ENCODE measurements at places on chromosomes 1 and 21.

- no peak for DNase-seq
These were observed 2.0 kb upstream of the RCC2 start for GRCh38 chr1:17441265-17441992.

- no peak for DNase-seq
These were observed 18.2 kb upstream of the RC3H1 start for GRCh38 chr1:174040387-174040786.

DNA sequence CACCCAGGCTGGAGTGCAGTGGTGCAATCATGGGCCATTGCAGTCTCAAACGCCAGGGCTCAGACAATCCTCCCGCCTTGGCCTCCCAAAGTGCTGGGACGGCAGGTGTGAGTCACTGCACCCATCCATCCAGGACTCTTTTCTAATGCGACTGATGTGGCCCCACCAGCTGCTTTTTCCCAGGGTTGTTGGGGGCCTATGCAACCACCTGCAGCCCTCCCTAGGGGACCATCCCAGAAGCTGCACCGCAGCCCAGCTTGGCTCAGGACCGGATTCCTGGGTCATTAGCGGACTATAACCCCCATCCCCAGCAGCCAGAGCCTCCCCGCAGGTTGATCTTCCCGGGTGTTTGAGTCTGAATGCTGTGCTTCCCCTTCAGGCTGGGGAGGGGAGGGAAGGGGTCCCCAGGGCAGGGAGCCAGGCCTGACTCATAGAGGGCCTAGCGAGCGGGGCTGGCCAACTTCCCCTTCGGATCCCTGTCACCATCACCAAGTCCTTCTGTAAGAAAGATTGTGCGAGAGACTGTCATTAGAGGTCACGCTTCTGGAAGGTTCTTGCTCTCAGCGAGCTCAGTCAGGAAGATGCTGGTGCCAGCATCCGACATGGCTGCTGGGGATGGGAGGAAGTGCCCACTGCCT is 108.7 kb upstream of the ACTRT2 start:
- DNase-seq = no peak

DNA sequence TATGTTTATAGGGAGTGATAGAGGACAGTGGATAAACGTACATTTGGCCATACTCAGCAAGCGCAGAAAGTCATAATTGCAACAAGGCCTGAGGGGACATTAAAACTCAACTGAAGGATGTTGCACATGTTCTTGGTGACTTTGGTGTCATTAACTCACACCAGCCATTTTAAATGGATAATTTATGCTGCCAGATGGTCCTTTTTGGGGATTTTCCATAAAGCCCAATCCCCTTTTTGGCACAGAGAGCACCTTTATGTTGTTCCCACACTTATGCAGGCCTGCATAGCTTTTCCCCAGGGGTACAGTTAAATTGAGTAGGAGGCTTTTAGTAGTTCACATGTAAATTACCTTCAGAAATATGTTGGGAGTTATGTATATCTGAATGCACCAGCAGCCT is 279.6 kb downstream of the NFIA start:
- DNase-seq = no peak

DNA sequence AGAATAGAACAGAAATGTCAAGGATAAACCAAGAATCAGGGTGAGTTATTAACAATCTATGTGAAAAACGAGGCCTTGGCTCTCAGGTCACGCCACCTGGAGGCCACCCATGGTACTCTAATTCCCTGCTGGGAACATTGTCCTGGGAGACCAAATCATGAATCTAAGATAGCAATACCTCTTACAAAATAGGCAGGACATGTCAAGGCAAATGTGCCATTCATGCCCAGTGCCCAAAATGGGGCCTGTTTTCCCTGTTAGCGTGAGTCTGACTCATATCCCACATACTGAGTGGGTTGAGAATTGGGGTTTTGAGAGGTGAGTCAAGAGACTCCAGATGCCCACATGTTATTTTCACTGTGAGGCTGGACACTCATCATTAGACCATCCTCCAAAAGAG is 380.8 kb downstream of the HHIPL2 start:
- DNase-seq = no peak

DNA sequence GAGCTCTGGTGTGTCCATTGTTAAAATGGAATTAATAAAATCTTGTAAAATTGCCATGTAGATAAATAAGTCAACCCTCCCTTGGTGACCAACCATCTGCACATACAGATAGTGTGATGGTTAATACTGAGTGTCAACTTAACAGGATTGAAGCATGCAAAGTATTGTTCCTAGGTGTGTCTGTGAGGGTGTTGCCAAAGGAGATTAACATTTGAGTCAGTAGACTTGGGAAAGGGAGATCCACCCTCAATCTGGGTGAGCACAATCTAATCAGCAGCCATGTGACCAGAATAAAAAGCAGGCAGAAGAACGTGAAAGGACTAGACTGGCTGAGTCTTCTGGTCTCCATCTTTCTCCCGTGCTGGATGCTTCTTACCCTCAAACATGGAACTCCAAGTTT is 174.8 kb downstream of the LTN1 start:
- no peak for DNase-seq

DNA sequence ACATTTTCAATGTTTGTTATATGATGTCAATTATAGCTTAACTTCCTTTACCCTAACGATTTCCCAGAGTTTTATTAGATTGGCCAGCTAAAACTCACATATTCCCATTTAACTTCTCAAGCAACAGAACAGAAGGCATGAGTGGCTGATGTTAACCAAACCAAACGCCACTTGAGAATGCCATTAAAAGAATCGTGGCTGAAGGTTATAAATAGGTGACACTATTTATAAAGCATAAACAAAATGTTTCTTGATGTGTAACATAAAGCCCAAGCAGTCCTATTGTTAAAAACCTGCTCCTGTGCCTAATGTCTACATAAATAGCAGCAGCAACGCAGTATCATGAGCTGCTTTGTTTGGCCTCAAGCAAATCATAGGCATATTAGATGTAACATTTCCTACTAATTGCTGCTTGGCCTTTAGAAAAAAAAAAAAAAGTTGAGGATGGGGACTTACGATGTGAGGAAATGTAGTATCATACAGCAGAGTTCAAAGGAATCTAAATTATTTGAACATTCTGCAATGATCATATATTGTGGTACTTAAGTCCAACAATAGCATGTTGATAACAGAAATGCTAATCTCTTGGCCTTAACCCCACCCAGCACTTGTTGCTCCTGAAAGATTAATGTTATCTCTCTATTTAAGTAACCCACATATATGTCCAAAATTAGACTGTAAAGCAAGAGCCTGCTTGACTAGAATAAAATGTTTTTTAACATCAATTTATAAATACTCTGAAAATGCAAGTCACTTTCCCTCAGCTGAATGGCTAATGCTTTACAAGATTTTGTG is 106.0 kb downstream of the ESRRG start:
- DNase-seq = no peak

- no peak for DNase-seq
These were observed 217.6 kb upstream of the NFIA start for GRCh38 chr1:60864722-60865121.

GRCh38 chr1:85199667-85200462 is 951 bp downstream of the SYDE2 start:
- DNase-seq = no peak

DNA sequence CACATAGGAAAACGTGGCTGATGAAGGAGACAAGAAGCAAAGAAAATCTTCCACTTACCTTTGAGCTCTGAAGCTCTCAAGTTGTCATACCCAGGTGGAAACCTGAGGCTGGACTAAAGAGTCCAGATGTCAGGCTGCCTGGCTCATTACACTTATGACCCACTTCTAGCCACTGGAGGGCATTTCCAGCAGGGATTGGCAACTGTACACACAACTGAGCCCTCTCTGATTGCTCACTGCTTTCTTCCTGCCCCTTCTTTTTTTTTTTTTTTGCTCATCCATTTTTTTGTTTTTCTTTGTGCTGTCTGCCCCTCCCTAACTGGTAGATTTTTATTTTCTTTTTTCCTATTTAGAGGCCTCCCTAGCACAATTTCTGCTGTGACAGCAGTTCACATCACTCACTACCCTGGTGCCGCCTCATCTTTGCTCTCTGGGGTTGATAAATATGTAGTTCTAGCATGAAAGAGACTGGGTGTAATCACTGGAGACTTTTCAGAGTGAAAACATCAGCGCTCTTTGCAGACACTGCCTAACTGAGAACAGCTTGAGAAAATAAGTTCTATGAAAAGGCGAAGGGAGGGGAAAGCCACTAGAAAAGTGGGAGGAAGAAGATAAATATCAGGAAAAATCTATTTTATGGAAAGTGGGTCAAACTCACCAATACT is 334.5 kb downstream of the NUF2 start:
- no peak for DNase-seq

- no peak for DNase-seq
These were observed 35.9 kb downstream of the CNST start for GRCh38 chr1:246602194-246602593.

DNA sequence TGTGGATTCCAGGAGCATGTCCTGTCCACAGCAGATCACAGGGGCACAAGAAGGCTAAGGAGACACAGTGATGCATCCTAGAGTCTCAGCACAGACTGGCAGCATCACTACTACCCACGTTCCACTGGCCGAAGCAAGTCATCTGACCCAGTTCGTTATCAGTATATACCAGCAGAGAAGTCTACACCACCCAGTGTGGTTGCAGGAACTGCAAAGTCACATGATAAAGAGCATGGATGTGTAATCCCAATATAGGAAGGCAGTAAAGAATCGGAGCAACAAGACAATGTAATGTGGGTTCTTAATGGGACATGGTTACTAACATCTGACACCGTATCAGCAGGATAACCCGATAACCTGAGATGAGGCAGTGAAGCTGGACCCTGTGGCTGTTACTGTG is 246.6 kb downstream of the RRAGC start:
- DNase-seq = no peak

GRCh38 chr1:245877976-245878375 is 629.1 kb downstream of the SMYD3 start:
- no peak for DNase-seq

- no peak for DNase-seq
These were observed 16.7 kb downstream of the FMO3 start for GRCh38 chr1:171107262-171107940.

DNA sequence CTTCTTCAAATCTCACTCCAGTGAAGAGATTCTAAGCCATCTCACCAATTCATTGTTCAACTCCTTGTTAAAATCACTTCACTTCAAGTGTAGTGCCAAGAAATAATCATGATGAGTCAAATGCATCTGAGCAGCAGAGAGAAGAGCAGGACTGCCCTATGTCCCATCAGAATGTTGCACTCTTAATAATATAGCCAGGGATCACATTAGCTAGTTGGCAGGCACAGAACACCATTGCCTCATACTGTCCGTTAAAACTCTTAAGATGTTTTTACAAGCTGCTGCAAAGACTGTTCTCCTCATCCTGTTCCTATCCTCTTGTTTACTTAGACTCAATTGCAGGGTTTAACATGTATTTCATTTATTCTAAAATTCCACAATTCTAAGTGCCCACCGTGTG is 432.9 kb downstream of the PLPP3 start:
- DNase-seq = no peak

GRCh38 chr1:20164694-20165202 is 21.1 kb upstream of the UBXN10 start:
- no peak for DNase-seq

DNA sequence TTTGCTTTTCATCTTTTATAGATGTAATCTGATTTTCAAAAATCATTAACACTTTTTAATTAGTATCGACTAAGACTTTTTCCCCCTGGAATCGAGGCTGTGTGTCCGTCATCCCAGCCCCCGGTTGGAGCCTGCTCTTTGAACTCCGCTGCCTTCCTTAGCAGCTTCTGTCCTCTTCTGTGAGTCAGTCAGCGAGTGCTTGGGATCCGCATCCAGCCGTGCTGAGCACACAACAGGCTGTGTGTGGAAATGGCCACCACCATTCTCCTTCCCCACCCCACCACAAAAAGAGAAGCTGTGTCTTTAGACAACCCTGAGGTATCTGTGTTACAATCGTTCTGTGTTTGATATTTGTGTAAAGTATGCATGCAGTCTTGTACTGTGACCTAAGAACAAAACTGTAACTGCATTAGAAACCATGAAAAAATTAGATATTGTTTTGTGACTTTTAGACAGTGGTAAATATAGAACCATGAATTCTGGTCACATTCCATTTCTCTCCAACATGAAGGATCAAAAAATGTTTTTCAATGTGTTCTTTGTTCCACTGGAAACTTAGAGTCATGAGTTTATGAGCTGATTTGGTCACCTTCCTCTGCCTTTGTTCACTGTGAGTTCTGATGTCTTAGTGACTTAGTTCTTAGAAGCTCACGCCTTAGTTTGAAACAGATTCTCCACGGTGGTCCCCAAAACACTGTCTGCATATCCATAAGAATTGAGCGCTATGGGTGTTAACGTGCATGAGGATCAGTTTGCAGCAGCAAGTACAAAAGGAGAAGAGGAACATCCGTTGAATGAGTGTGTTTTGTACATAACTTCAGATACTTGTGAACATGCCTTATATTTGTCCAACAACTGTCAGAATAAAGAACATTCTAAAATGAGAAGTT is 64.7 kb downstream of the VPS26C start:
- no peak for DNase-seq

DNA sequence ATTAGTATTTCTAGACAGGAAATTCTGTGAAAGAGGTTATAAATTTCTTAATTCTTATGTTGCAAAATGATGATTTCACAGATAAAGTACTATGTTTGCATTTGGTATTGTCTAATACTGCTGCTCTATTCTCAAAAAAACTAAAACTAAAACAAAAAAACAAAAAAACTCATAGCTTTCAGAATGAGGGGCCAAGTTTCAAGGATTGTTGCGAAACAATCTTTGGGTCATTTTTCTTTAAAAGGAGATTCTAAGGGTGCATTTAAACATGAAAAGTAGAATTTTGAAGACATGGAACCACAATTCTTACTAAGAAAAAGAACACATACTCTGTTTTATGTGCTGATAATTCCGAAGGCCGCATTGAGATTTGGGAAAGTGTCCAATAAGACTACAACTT is 645.1 kb downstream of the ADGRL2 start:
- no peak for DNase-seq
